ENCODE measurements at places on chromosomes 16 and 17.

- DNase-seq = no peak
Observed at GRCh38 chr16:14608111-14608566, 21.9 kb downstream of the PARN start.

GRCh38 chr17:21240369-21241055, 12.7 kb downstream of the NATD1 start:
- no peak for DNase-seq

GRCh38 chr16:22188595-22189442, 17.3 kb upstream of the EEF2K start:
- DNase-seq = no peak

DNA sequence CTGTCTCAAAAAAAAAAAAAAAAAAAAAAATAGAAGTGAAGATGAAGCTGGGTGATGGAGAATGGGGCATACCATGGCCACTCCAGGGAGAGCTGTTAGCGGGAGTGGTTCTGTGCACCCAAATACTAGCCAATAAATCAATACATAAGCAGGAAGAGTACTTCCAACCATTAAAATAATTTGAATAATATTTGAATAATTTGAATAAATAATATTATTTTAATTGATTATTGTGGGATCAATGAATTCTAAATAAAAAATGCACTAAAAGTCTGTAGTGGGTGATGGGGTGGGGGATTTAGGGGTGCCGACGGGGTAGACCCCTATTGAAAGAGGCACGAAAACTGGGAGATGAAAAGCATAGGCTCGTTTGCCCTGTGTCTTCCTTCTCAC, 41.4 kb upstream of the CMIP start:
- no peak for DNase-seq

DNA sequence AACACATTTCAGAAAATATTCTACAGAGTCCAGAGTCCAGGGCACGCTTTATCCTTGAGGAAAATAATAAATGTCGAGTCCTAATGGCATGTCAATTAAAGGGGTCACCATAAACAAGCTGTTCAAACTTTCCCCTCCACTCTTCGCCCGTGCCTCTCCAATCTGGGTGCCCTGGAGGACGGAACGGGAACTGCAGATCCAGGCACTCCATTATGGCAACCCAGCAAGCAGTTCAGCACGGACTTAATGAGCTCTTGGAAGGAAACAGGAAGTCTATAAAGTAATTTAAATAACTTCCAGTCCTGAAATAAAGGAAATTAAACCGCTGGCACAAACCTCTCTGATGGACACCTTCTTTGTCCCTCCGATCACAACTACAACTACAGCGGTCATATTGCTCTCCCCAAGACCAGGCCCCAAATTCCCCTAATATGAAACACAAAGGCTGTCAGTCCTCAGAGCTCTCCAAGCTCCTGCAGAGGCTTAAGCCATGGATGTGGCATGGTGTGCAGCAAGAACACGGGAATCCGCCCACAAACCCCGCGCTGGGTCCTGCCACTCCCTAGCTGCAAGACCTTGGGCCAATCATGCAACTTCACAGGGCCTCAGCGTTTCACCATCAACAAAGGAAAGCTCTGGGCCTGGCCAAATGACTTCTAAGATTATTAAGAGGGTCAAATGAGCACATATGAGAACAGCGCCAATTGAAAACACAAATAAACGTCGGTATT, 52.6 kb downstream of the ZFHX3 start:
- no peak for DNase-seq

DNA sequence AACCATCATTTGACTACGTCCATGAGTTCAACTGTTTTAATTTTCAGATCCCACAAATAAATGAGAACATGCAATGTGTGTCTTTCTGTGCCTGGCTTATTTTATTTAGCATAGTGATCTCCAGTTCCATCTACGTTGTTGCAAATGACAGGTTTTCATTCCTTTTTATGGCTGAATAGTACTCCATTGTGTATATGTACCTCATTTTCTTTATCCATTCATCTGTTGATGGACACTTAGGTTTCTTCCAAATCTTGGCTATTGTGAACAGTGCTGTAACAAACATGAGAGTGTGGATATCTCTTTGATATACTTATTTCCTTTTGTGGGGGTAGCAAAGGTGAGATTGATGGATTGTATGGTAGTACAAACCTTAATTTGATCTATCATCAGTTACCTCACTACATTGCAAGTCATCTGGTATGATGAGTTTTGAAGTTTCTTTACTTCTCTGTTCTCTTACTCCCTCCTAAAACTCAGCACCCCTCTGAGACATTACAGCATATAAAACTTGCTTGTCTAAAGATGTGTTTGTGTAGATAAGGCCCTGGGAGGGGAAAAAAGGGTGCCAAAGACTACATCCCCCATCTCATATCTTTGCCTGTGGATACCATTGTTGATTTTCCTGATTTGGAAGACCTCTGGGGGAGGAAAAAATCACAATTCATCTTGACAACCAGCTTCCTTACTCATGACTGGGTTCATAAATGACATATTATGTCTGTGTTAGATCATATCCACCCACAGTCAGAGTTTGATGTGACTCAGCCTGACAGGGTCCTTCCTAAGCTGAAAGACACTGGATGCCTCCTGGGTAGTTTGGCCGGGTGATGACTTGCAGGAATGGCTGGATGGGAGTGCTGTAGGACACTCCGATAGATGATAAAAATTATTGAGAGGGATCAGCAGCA, 47.6 kb downstream of the ABCA9 start:
- no peak for DNase-seq

- no peak for DNase-seq
Observed at GRCh38 chr17:22463110-22463850, 771.0 kb downstream of the KCNJ18 start.

DNA sequence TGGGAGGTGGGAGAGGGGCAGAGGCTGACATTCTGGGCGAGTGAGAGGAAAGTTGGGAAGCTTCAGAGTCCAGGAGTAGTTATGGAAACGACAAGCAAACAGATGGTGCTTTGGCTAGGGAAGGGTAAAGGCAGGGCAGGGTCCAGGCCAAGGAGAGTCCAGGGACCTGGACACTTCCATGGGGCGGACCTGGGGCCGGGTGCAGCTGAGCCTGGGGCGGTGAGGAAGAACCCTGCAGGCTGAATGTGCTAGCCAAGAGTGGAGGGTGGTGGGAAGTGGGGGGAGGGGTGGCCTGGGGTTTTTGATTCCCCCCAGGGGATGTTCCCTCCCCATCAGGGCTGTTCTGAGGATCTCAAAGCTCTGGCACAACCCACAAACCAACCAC, 2.6 kb downstream of the PPP1R9B start:
- DNase-seq = no peak

GRCh38 chr17:46136820-46137219, 56.4 kb downstream of the KANSL1 start:
- DNase-seq = no peak
